ENCODE measurements at places on chromosomes 4 and X. TPM values are rescaled to one million over a fixed set of nuclear protein-coding genes. Genes with fewer than 3 reads are reported as not detected.

DNA sequence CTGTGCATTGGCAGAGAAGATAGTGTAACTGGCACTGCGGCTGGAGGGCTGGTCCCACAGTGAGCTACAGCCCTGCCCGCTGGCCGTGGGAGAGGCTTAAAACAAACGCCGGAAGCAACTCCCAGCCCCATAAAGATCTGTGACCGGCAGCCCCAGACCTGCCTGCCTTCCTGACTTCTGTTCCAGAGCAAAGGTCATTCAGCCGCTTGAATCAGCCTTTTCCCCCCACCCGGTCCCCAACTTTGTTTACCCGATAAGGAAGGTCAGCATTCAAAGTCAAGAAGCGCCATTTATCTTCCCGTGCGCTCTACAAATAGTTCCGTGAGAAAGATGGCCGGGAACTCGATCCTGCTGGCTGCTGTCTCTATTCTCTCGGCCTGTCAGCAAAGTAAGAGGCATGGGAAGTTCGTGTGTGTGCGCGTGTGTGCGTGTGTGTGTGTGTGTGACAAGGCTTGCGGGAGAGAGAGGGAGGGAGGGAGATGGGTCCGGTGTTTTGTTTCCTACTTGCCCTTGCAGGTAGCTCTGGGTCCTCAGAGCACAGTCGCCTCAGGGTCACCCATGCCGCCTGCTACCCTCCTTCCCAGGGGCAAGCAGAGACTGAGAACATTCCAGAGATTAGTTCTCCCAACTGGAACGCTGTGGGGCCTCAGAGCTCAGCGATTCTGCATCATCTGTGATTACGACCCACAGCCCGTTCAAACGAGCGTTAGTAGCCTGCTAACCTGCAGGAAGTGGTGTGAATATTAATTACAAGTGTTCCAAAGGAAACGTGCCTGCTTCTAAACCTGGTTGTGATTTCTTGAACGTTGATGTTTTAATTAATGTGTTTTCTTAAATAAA, at the start of gene MGST2:
Gene MGST2 (plus strand): TSS at position 130 of the 840 bp plus-strand sequence. CDS start 201 bp downstream, at position 331.
- peak; percentile 53 for DNase-seq

- no peak for DNase-seq
Observed at GRCh38 chr4:8614365-8615193, 22.0 kb downstream of the CPZ start.

GRCh38 chrX:125782184-125782583, 383.9 kb downstream of the DCAF12L2 start:
- no peak for DNase-seq

SRPK3 gene
- not detected for total RNA-seq

MAGEA8 gene
- total RNA-seq: not detected

Measured in A673 (cell line).